NCI-H1417 treated with DMSO at 0.1 percent for 48 hours (cell line): ENCODE measurements at places on chromosomes 5 and 9.

DNA sequence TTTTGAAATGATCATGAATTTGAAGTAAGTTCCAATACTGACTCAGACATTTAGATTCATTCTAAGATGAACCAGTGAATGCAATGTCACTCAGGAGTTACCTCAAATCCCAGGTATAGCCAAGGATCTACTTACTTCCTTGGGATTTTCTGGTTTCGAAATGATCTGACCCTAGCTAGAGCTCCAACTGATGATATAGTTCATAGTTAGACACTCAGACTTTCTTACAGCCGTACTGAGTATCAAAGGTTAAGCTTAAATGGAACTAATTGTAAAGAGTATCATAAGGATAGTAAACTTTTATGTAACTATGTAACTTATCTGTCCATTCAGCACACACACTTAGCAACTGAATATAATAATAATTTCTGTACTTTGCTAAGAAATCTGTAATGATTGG lies 84.0 kb upstream of the FSD1L start:
- no peak for DNase-seq

- no peak for DNase-seq
Measured at GRCh38 chr5:1800472-1801221, 560 bp upstream of the NDUFS6 start.

- DNase-seq: no peak
Measured at GRCh38 chr5:179816796-179817469, 3.8 kb upstream of the SQSTM1 start.

GRCh38 chr5:157719245-157719644 lies 12.0 kb upstream of the THG1L start:
- no peak for DNase-seq

- no peak for DNase-seq
Measured at GRCh38 chr9:127370147-127370579, 26.8 kb upstream of the SLC2A8 start.
